Activated naive CD8-positive, alpha-beta T cell treated with anti-CD3 and anti-CD28 coated beads, Interleukin-2, amount 50 U/mL, for 16 hours (primary cell): ENCODE measurements at places on chromosomes 16 and 17.

DNA sequence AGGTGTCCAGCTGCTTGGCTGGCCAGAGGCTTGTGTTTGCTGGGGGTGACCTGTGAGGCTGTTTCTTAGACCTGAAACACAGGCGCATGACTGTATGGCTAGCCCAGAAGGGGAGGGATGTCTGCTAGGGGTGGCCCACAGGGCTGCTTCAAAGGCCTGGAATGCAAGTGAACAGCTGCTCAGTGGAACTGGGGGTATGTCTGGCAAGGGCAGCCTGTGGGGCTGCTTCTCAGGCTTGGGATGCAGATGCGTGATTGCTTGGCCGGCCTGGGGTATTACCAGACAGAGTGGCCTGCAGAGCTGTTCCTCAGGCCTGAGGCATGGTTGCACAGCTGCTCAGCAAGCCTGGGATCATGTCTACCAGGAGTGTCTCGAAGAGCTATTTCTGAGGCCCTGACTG is 20.5 kb downstream of the TANC2 start:
- no peak for DNase-seq

DNA sequence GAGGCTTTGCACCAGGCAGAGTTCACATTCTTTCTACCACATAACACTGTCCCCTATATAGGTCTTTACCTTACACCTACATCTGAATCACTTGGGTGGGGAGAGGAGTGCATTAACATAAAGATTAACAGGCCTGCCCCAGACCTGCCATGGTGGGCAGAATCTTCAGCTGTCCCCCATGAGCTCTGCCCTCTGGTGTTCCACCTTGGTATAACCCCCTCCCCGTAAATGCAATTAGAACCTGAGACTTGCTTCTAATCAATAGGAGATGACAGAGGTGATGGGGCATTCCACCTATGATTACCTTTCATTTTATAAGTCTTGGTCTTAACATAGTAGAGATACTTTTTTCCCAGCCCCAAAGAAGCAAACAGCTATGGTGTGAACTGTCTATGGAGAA is 20.4 kb upstream of the GRIN2A start:
- DNase-seq = no peak

DNA sequence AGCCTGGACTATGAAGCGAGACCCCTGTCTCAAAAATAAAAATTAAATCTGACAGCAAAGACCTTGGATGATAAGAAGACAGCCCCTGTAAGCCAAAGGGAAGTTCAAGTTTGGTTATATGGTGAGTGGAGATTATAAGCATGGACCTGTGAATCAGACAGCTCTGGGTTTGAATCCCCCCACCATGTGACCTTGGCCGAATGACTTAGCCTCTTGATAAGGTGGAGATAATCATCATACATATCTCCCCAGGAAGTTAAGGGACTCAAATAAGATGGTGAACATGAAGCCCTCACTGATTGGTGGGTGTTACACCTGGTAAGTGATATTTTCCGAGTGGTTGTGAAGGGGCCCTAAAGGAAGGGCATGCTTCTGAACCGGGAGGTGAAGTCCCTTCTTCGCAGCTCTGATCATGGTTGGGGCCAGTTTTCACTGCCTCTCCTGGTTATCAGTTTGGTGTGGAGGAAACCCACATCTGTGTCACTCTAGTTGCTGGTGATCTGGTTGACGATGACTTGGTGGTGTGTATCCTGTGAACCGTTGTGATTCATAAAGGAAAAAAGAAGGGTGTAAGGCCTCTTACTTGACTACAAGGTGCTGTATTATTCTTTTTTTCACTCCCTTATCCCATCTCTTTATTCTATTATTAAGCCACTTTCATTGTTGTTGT is 61.7 kb upstream of the CLEC18A start:
- DNase-seq = no peak

DNA sequence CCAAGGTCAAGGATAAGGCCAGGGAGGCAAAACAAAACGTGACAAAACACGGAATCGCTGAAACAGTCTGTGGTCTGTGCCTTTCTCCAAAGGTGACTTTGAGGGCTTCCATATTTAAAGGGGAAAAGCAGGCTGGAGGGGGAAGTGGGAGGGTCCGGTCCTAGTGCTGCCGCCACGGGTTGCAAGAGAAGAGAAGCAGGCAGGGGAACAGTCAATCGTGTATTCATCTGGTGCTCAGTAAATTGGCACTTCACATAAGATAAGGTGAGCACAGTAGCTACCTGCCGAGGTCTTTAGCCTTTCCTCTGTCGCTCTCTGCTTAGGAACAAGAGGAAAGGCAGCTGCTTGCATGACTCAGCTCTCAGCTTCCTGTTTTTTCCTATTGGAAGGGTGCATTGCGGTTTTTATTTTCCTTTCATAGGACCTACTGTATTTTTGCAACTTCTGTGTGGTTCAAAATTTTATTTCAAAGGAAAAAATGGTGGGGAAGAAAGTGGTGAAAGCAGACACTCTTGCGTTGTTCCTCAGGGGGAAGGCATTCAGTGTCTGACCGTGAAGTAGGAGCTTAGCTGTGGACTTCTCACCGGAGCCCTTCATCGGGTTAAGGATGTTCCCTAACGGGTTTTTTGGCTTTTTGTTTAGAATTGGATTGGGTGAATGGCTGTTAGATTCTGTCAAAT is 7.1 kb upstream of the LGALS3BP start:
- DNase-seq = no peak

- no peak for DNase-seq
Observed at GRCh38 chr16:23996258-23996955, 160.6 kb downstream of the PRKCB start.

- DNase-seq = no peak
Observed at GRCh38 chr16:85239239-85239638, 127.0 kb upstream of the CIBAR2 start.

GRCh38 chr17:72118335-72119076 is 2.3 kb upstream of the SOX9 start:
- DNase-seq = no peak

- no peak for DNase-seq
Observed at GRCh38 chr16:78127130-78127529, 27.7 kb downstream of the WWOX start.

- DNase-seq = no peak
Observed at GRCh38 chr16:68379472-68380347, 68.6 kb downstream of the SMPD3 start.

DNA sequence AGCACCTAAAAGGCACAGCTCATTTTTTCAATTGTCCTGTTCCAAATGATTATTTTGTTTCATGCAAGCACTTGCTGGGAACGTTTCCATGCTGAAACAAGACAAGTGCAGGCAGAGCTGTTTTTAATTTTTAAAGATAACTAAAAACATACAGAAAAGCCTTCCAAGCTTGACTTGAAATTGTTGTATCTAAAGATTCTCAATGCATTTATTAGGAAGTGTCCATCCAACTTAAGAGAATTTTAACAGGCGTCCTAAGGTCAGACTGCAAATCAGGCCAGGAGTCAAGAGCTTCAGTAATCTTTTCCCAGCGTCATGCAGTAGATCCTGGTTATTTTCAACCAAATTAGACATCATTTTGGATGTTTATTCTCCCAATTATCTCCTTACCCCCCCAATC is 702.8 kb downstream of the KCNJ2 start:
- no peak for DNase-seq

DNA sequence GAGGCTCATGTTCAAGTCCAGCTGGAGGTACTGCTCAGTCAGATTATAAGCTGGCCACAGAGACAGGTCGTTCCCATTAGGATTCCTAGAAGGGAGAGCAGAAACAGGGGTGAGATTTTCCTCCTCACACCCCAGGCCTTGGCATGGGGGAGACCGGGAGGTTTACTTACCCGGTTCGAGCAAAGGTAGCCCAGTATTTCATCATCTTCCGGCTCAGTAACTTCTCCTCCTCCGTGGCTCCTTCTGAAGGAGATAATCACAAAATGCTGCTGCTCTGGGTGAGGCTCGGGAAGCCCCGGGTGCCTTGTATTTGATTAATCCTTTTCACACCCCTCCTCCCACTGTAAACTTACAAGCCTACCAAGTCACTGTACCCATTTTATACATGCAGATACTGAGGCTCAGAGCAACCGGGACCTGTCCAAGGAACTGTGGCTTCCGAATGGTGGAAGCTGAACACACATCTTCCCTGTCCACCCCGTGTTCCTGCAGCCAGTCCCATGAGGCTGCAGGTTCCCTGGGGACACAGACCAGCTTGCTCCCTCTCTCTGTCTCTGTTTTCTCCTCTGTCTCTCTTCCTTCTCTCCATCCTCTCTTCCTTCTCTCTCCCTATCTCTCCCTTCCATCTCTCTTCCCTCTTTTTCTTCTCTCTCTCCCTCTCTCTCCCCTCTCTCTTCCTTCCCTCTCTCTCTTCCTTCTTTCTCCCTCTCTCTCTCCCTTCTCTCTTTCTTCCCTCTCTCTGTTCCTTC is 13.9 kb upstream of the CES1 start:
- no peak for DNase-seq

DNA sequence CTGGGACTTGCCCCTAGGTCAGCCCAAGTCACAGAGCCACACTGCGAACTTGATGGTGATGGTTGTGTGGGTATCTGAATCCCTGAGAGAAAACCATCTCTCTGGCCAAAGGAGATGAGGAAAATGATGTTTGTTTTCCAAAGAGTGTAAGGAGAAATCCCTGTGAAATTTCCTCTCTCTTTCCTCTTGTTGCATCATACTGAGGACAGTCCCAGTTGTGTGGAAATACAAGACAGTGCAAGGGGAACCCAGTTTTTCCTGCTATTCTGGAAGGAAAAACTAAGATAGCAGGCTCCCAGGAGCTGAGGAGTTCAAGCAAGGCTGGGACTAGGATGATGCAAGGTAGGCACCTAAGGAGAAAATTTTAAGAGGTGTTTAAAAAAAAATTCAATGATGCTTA is 86.8 kb upstream of the TOM1L1 start:
- no peak for DNase-seq

GRCh38 chr17:80675438-80676095 is 130.9 kb downstream of the RPTOR start:
- no peak for DNase-seq

- no peak for DNase-seq
Observed at GRCh38 chr16:21186326-21186691, 25.1 kb downstream of the ZP2 start.
